ENCODE measurements at places on chromosomes 2 and 18. TPM values are rescaled to one million over a fixed set of nuclear protein-coding genes. Genes with fewer than 3 reads are reported as not detected.

The DNAJC5G gene
- not detected for total RNA-seq

The IL36G gene
- not detected for total RNA-seq

The PARD6G gene
- total RNA-seq: 9.5 TPM

The METAP1D gene
- 9.5 TPM for total RNA-seq

DNA sequence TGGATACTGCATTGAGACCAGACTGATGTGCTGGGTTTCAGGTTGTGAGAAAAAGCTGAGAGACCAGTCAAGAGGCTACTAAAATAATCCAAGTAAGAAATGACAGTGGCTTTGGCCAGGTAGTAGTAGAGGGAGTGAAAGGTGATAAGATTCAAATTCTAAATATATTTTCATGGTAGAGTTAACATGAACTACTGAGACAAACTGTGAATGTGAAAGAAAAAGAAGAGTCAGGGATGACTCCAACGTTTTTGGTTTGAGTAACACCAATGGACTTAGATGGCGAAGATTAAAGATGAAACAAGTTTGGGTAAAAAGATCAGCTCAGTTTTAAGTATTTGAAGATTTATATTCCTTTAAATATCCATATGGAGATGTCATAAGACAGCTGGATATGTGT lies 209.4 kb downstream of the ZEB2 start:
- no peak for DNase-seq

DNA sequence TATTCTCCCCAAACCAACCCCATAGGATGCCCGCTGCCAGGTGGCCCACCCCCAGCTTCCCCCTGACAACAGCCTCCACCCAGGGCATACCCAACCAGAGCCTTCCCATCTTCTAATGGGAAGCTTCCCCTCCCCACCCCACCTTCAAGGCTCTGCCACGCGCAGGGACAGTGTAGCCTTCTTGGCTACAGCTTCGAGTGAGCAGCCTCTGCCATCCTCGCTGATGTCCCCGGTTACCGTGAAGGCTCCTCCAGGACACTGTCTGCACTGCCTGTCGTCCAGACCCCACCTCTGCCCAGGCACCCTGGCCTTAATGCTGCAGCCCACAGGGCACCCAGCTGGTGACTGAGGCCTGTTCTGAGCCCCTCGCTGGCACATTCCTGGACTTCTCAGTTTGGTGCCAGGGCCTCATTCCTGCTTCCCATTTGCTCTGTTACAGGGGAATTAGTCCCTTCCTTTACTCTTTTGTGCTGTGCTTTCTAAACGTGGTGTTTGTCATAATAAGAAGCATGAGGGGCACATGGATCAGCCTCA lies 13.0 kb upstream of the ADNP2 start:
- DNase-seq: no peak

- DNase-seq: no peak
Measured at GRCh38 chr18:68152770-68153169, 562.1 kb downstream of the TMX3 start.

DNA sequence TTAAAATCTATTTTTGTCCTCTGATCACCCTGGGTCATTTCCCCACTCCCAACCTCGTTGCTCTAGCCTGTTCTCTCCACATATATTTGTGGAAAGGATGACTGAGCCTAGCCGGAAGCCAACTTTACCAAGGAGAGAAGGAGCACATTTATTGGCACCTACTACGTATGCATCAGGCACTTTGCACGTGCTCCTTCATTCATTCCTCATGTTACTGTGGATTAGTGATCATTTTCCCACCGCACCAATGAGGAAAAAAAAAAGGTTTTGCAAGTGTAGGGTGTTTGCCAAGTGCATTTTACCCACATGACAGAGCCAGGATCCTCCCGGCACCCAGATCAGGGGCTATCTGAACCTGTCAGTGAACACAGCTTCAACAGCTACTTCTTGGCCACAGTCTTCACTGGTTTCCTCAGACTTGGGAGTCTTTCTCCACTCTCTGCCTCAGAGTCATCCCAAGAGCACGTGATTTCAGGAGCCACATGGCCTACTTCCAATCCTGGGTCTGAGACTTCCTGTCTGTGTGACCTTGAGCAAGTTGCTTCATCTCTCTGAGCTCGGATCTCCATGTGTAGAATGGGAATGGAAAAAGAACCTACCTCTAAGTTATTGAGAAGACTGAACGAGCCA lies 1.9 kb upstream of the C1QL2 start:
- no peak for DNase-seq

GRCh38 chr2:8119782-8120505 lies 561.9 kb upstream of the ID2 start:
- DNase-seq: no peak

DNA sequence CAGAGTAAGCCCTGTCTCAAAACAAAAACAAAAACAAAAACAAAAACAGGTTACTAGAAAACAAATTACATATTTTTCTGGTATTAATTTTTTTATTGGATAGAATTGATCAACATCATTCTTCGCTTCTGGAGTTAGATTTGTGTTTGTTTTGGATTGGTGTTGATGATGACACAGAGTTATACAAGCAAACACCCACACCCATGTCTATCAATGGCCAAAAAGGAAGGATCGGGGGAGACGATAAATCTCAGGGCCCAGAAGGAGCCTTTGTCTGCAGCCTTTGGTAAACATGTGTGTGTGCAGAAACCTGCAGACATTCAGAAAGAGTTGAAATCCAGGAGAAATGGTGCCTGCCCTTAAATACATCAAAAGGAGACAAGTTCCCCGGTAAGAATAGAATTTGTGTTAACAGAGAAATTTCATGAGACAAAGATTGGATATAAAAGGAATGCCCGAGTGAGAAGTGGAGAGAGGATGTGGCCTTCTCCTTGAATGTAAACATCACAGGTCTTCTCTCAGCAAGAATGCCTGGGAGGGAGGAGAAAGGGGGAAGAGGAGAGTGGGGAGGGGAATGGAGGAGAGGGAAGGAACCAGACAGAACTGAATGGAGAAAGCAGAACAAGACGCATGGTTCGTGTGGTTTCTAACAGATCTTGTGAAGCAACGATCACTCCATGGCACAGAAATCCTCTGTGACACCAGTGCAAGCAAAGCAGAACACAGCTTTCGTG lies 40.4 kb upstream of the TMEM178A start:
- no peak for DNase-seq

GRCh38 chr2:182898718-182899117 lies 32.3 kb upstream of the FRZB start:
- no peak for DNase-seq

DNA sequence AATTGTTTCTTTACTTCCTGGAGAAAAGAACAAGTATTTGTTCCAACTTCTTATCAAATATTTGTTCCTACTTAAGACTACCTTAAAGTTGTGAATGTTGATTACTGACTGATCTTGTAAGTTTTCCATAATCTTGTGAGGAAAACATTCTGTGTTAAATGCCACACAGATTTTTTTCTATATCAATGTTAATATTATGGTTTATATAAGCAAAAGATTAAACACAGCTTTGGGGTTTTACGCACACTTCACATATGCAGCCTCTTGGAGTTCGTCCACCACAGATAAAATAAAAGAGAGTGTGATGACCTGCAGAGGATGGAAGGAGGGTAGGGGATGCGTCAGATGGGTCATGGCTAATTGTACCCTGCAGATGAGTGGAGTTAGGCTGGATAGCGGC lies 780.0 kb upstream of the SALL3 start:
- DNase-seq: no peak

- DNase-seq: no peak
Measured at GRCh38 chr2:142940606-142941223, 63.3 kb downstream of the KYNU start.

GRCh38 chr2:241002275-241003046 lies 4.0 kb downstream of the SNED1 start:
- no peak for DNase-seq

- DNase-seq: no peak
Measured at GRCh38 chr18:68735483-68736343, 20.8 kb upstream of the TMX3 start.

GRCh38 chr2:95165030-95165370 lies 609 bp upstream of the ZNF2 start:
- DNase-seq: no peak
